Activated CD8-positive, alpha-beta T cell treated with anti-CD3 and anti-CD28 coated beads, Interleukin-2, amount 10 ng/mL, durations not matched to agents 7 days and 5 days (primary cell): ENCODE measurements at places on chromosomes 4 and X.

DNA sequence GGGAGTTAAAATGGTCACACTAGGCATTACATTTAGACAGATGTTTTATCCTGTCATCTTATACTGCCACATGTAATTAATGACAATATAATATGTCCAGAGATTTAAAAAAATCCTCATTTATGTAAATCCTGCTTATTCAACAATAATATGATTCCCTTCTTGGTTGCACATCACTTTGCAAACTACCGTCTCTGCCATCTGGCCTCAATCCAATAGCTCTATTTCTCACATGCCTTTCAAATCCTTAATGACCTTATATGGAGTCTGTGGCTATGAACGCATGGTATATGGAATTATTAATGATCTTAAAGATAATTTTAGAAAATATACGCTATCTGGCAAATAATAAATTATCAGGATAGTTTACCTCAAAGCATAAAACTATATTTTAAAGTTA, 144.5 kb downstream of the NPNT start:
- DNase-seq, result no peak

DNA sequence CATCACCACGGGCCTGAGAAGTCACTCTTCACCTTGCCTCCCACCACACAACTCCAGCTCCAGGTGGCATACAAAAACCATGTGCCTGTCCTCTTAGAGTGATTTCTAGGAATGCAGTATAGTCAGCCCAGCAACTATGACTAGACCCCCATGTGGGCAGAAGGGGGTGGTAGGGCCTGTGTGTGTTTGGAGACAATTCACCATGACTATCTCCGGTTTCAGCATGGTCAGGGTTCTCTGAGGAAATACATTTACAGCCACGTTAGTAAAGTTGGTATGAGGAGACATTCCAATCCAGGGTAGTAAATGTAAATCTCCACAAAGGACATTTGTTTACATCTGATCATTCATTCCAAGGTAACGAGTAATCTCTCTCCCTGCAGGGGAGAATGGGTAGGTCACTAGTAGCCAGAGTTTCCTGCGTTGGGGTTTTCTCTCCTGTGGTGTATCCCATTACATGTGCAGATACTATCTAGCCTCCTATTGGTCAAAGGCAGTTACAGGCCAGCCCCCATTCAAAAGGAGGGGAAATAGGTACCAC, 4.2 kb upstream of the MTMR1 start:
- DNase-seq, result no peak

DNA sequence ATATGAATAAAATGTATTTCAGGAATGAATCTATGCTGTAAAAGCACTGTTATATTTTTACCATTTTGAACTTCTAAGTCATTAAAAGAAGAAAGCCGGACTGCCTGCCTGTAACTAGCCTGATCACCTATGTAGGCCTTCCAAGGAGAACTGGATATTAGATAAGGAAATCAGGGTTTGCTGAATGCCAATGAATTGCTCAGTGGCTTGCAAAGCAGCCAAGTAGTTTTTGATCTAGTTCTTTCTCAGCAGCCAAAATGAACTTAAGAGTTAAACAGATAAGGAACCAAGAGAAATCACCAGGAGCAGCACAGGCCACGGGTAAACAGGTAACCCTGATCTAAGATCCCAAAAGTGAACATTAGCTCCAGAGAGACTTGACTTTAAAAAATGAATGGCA, 3.3 kb downstream of the ANXA5 start:
- no peak for DNase-seq

DNA sequence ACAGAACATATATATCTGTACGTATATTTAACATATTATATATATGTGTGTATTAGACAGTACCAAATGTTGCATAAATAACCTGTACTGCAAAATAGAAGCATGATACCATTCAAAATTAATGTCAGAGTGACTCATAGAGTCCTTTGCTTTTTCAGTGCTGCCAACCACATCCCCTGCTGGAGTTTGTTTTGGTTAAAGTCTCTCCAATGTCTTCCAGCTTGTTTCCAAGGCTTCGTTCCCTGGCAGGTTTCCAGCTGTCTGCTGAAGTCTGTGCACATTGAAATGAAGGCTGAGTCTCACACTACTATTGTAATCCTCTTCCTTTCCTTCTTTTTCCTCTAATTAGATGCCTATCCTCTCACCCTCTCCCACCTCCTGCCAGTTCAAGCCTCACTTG, 14.9 kb downstream of the NRK start:
- DNase-seq, result no peak

DNA sequence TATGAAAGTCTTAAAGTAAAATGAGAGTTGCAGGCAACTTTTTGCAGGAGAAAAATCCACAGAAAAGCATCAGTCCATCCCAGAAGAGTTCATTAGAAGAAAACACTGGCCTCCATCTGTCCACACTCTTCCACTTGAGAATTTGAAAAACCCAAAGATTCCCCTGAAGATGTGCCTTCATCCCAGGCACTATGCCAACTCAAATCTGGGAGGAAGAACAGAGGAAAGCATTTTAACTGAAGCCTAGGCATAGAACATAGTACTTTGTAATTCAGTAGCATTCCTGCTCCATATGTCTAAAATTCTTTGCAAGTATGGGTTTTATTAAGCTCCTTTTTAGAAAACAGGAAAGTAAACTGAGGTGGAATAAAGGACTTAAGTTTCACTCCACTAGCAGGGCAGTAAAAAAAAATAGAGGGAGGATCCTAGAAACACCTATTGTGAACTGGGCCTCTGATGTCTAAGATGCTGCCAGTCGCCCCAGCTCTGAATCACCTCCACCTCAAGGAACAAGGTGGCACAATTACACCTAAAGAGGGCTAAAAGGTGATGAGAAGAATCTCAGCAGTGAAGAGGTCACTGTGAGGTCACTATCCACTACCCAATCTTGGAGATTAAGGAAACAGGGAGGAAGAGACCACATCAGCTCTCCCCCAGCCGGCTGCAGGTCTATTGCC, 141.9 kb upstream of the FAM241A start:
- DNase-seq, result no peak

- no peak for DNase-seq
Measured at GRCh38 chr4:52643785-52644244, 15.3 kb downstream of the USP46 start.
